NCI-H2227 treated with DMSO at 0.1 percent for 48 hours (cell line): ENCODE measurements at places on chromosomes 16 and 17.

- DNase-seq = no peak
Observed at GRCh38 chr17:28616281-28616680, 2.3 kb upstream of the RSKR start.

DNA sequence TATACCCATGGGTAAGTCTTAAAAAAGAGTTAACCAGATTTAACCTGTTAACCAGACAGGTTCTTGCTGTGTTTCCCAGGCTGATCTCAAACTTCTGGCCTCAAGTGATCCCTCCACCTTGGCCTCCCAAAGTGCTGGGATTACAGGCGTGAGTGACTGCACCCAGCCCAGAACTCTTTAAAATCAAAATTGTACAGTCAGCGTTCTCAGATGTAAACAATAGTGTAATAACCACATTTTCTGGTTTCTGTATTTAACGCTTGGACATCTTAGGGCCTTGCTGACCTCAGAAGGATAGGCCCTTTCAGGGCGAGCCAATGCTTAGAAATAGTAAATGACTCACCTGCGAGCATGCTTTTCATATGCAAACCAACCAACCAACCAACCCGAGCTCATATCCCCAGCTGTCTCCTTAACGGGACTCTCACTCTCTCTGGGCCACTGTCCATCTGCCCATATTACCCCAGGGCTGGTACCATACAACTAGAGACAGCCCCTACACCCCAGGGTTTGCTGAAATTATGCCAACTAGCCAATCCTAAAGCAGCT is 415.0 kb upstream of the XYLT1 start:
- no peak for DNase-seq

DNA sequence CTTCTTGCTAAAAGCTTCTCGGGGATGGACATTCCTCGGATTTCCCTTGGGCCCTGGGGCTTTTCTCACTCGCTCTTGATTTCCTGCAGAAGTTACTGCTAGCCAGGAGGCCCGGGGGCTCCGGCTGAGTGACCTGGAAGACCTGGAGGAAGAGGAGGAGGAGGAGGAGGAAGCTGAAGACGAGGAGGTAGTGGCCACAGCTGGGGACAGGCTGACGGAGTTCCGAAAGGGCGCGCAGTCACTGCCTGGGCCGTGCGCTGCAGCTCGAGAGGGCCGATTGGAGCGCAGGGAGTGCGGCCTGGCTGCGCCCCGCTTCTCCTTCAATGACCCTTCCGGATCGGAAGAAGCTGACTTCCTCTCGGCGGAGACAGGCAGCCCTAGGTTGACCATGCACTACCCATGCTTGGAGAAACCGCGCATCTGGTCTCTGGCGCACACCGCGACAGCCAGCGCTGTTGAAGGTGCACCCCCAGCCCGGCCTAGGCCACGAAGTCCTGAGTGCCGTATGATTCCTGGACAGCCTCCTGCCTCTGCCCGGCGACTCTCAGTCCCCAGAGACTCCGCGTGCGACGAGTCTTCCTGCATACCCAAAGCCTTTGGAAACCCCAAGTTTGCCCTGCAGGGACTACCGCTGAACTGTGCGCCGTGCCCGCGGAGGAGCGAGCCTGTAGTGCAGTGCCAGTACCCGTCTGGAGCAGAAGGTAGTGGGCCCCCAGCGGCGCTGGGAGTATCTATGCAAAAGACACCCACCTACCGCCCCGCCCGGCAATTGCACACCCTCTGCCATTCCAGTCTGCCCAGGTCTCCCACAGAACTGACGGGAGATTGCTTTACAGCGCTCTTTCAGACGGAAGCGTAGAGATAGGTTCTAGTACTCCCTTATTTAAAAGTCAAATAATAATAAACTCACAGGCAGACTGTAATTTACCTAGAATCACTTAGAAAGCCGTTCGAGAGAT is 4.9 kb downstream of the IRX6 start:
- DNase-seq = no peak

- DNase-seq = no peak
Observed at GRCh38 chr17:50406578-50406977, 9.3 kb upstream of the LRRC59 start.

- DNase-seq = no peak
Observed at GRCh38 chr16:89350701-89351380, 133.3 kb downstream of the ZNF778 start.
